Activated naive CD4-positive, alpha-beta T cell treated with anti-CD3 and anti-CD28 coated beads, Interleukin-2, amount 50 U/mL, for 72 hours (primary cell): ENCODE measurements at places on chromosomes 4 and X. TPM values are rescaled to one million over a fixed set of nuclear protein-coding genes. Genes with fewer than 3 reads are reported as not detected.
A peak's percentile ranks its signal among the peaks of the same experiment; 100 is the strongest.

- DNase-seq = no peak
Measured at GRCh38 chrX:1491851-1492349, 39.2 kb upstream of the ASMTL start.

DNA sequence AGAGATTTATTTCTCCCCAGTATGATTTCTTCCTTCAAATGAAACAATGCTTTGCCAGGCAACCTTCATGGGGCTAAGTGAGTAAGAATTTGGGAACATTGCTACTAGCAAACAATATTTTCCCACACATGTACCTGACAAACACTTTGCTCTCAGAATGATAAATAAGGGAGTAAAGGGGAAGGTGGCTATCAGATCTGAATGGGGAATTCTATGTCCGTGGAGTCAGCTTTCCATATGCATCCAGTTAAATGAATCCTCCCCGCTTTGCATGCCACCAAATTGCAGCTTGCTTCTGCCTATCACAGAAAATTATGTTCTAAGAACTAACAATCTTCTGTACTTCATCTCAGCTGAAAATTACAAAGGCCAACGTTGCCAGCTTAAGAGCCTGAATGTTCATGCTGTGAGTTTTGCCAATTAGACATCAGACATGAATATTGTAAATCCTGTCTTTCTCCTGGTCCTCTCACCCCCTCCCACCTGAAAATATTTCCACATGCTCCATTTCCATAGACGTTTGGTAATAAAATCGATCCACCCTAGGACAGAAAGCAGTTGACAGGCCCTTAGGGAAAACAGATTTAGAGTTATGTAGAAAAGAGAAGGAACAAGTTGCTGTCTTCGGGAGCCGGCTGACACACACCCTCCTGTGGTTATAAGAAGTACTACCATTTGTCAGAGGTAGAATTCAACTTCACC lies 6.3 kb downstream of the MEPE start:
- DNase-seq = no peak

Gene TLR6
- total RNA-seq = 5.1 TPM

GRCh38 chr4:150082241-150082640 lies 4.0 kb downstream of the DCLK2 start:
- peak; percentile 8 for DNase-seq

DNA sequence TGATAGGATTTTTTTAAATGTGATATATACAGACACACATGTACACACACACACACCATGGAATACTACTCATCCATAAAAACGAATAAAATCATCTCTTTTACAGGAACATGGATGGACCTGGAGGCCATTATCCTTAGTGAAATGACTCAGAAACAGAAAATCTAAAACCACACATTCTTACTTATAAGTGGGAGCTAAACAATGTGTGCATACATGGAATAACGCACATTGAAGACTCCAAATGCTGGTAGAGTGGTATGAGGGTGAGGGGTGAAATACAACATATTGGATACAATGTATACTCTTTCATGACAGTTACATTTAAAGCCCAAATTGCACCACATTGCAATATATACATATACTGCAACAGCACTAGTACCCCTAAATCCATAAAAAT lies 120.2 kb upstream of the ADGRL3 start:
- DNase-seq = no peak

DNA sequence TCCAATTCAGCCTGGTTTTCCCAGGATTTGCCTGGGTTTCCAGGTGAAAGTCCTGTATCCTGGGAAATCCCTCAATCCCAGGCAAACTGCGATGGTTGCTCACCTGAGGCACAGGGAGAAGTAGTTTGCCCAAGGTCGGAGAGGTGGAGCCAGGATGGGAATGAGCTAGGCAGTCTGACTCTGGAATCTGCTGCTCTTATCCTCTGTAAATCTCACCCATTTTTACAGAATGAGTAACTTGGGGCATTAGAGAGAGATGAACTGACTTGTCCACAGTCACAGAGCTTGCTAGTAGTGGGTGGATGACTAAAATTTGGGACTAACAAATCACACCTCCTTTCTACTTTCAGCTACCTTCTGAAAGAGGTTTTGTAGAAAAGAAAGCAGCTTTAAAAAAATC lies 9.8 kb upstream of the ARX start:
- DNase-seq = no peak

Gene TLR10
- total RNA-seq = 0.27 TPM

GRCh38 chr4:99811850-99812249 lies 4.8 kb upstream of the DAPP1 start:
- no peak for DNase-seq

- DNase-seq = no peak
Measured at GRCh38 chr4:4968161-4968725, 51.0 kb downstream of the CYTL1 start.

- DNase-seq = no peak
Measured at GRCh38 chr4:70754990-70755688, 33.4 kb downstream of the RUFY3 start.

Gene EPGN
- total RNA-seq = not detected

GRCh38 chrX:81202456-81202819 lies 536 bp downstream of the SH3BGRL start:
- DNase-seq = no peak

Gene TCEAL5
- not detected for total RNA-seq

Gene ARHGAP24
- total RNA-seq = not detected

Gene HOPX
- 33.5 TPM for total RNA-seq

Gene ARHGAP36
- not detected for total RNA-seq

- no peak for DNase-seq
Measured at GRCh38 chrX:152641996-152642395, 4.3 kb downstream of the GABRQ start.

DNA sequence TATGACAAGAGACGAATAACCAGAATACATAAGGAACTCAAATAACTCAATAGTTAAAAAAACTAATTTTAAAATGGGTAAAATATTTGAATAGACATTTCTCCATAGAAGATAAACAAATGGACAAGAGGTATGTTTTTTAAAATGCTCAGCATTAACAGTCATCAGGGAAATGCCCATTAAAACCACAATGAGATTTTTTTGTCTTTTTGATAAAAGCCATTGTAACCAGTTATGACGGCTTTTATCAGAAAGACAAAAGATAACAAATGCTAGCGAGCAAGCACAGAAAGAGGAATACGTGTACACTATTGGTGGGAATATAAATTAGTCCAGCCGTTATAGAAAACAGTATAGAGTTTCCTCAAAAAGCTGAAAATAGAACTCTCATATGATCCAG lies 388.2 kb upstream of the INTU start:
- DNase-seq = no peak

DNA sequence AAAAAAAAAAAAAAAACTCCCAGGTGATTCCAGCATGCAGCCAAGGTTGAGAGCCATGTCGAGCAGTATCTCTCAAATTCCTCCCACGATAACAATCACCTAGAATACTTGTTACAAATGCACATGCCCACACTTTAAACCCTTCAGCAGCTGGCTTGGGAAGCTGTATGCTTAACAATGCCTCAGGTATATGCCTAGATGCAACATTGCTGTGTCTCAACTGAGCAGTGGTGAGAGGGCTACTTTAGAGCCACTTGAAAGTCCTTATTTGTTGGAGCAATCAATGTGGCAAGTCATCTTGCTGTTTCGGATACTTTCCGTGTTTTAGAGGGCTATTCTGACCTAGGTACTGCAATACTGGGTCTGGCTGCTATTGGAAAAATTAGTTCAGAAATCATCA lies 487.4 kb downstream of the INPP4B start:
- DNase-seq = no peak

Gene FAAH2
- total RNA-seq = 14.2 TPM

DNA sequence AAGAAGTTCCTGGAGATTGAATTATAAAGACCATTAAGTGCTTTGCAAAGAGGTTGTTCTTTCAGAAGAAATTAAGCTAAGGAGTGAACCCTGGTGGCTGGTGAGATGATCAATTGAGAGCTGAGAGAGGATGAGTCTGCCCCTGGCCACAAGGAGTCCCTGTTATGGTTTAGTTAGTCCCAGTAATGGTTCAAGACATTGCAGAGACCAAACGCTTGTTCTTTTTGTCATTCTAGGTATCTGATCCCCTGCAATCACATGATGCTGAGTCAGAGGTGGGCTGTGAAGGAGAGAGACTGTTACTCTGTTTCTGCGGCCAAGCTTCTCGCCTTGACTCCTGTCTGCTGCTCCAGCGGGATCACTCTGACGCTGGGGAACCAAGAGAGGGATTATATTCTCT lies 114.5 kb downstream of the GATB start:
- DNase-seq = no peak

DNA sequence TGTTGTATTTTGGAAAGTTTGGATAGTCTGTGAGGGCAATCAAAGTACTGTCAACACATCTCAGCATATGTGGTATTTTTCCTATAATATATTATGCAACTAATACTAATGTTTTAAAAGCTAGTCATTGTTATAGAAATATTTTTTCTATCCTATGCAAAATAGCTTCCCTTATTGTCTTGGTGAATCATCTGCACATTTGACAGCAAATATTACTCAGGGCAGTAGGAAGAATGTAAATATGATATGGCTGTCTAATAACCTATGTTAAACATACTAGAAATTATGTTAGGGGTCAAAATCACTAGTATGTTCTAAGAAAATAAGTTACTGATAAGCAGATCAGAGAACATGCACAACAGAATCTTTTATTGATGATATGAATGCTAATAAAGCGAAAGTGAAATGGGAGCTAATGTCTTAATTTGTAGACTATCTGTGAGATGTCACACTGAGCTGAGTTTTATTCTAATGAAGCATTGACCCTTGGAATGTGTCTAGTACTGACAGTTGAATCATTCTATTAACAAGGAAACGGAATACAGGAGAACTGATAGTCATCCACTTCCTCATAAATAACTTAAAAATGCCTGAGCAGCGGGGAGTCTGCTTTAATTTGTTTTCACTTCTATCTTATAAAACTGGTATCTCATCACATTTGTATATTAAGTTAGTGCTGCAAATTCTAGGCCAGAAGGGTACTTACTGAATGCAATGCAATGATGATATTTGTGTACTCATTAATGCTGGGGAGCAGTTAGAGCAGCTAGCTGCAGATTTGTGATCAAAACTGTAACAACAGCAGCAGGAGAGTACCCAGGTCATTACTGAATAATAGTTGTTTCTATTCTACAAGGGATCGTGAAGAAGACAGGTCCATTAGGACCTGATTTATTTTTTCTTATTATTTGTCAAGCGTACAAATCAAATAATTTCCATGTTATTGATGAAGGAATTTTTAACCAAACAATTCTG lies 440.3 kb upstream of the AADAT start:
- no peak for DNase-seq

DNA sequence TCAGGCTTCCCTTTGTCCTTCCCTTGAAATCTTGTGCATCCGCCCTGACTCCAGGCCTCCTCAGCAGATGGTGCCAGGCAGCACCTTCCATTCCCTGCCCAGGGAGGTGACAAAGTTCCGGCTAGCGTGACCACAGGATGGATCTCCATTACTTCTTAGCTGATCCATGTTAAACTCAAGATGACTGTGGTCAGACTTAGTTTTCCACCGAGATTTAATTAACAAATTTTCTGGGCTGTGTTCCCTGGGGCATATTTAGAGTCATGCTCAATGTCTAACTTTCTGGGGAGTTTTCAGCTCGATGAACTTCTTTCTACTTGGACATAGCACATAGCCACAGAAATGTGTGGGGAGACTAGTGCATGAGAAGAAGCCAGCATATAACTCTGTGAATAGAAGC lies 215.1 kb upstream of the SFRP2 start:
- DNase-seq = no peak

DNA sequence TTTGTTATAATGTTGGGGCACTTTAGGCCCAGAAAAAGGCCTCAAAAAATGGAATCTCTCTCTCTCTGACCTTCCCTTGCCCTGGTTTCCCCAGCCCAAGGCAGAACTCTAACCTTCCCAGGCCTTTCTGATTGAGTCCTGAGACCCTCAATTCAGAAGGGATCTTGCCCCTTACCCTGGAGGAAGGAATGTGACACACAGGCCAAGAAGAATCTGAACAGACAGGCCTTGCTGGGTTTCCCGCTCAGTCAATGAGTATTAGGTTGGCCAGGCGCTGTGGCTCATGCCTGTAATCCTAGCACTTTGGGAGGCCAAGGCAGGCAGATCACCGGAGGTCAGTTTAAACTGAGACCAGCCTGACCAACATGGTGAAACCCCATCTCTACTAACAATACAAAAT lies 27.6 kb downstream of the ELOVL6 start:
- DNase-seq = no peak
